Liver (tissue), 10 donors: ENCODE measurements at places on chromosomes 4 and X. TPM values are rescaled to one million over a fixed set of nuclear protein-coding genes. Genes with fewer than 3 reads are reported as not detected.

DNA sequence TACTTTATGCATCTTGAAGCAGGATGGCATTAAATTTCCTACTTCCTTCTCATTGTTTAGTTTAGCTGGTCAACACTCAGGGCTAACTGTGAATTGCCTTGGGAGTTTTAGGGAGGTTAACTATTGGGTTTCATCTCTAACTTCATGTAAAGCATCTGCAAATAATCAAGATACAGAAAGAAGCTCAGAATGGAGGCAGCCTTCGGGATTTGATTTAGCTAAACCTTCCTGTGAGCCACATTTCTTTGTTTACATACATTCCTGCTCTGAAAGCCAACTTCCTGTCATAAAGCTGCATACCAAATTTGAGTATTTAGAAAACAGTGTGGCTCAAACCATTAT, 131.7 kb upstream of the PCDH18 start:
- DNase-seq = no peak

GRCh38 chr4:133467290-133467947, 318.3 kb downstream of the PCDH10 start:
- DNase-seq = no peak

Gene PAGE2B
- total RNA-seq = not detected

Gene MAGEB4
- total RNA-seq = not detected

GRCh38 chr4:123622572-123622971, 226.0 kb downstream of the SPRY1 start:
- no peak for DNase-seq

DNA sequence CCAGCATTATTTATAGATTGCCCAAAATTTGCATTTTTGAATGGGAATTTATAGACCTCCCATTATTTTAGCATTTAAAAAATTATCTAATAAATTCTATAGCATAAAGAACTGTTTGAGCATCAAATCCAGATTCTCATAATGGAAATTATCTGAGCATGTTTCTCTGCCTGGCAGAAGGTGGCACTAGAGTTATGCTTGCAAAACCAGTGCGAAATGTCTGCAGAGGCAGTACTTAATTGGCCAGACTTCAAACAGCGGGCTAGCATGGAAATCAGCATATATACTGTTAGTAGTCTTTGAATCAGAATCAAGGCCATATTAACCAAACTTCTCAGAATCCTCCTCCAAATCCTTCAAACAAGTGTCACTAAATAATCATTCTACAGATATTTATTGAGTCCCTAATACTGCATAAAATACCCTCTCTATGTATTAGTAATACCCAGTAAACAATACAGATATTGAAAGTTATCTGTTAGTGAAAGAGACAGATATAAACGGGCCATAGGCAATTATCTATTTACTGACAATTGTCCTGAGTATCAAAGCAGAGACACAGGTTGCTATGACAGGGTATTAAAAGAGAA, 78.7 kb upstream of the DCLK2 start:
- DNase-seq = no peak

DNA sequence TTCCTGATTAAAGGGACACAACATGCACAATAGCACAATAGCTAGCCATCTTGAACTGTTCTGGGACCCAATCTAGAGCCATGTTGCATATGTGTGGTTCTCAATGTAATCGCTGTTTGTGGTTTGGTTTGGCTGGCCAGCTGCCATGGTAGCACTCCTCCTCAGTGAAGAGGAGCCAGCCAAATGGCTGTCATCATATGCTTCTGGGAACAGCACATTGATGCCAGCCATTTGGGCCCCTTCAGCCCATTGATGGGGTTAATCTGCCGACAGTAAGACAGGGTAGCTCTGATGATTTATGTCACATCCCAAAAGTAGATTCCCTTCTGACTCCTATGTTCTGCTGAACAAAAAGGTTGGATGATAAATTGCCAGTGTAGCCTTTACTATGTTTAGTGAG, 48.5 kb downstream of the AWAT2 start:
- DNase-seq = no peak

- no peak for DNase-seq
Measured at GRCh38 chr4:99841129-99841528, 24.5 kb downstream of the DAPP1 start.

DNA sequence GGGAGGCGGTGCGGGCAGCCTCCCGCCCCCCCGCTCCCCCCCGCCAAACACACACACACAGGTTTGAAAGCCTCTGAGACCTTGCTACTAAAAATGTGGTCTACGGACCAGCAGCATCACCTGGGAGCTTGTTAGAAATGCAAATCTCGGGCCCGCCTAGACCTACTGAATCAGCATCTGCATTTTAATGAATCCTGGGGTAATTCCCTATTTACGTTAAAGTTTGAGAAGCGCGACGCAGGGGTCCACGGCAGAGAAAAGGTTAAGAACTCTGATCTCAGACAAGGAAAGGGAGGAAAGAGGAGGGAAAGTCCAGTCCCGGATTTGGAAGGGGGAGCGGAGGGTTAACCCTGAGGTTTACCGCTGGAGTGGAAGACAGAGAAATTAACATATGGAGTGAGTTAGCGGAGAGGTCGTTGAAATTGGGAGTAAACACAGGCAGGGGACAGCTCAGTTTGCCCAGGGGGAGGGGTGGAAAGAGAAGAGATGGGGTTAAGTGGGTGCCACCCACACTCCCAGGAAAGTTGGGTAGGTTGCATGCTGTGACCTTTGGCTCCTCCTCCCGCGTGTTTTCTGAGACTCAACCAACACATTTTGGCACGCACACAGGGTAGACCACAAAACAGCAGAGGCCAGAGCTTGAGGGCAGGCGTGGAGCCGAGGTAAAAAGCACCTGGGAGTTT, 483.6 kb downstream of the BCOR start:
- DNase-seq = no peak

GRCh38 chr4:147794787-147795413, 63.0 kb downstream of the ARHGAP10 start:
- DNase-seq = no peak

Gene SEC31A
- total RNA-seq = 204 TPM

Gene MAGEA2B
- not detected for total RNA-seq

Gene AMBN
- not detected for total RNA-seq

Gene DDIT4L
- total RNA-seq = 0.08 TPM
